ENCODE measurements at places on chromosomes 11 and 22. TPM values are rescaled to one million over a fixed set of nuclear protein-coding genes. Genes with fewer than 3 reads are reported as not detected.

The SLC22A9 gene
- not detected for total RNA-seq

The NXPE4 gene
- not detected for total RNA-seq

The NOX4 gene
- 6.8 TPM for total RNA-seq

The KCNC1 gene
- not detected for total RNA-seq

The ART1 gene
- total RNA-seq: not detected

The ENTHD1 gene
- total RNA-seq: not detected

The SHISAL1 gene
- 8.7 TPM for total RNA-seq

The FOLH1 gene
- 0.09 TPM for total RNA-seq

The WNT11 gene
- 1.4 TPM for total RNA-seq

The CD3E gene
- total RNA-seq: not detected

The PTPN5 gene
- 0.29 TPM for total RNA-seq

The CRYBB1 gene
- total RNA-seq: not detected

The SLN gene
- 0.80 TPM for total RNA-seq
